ENCODE measurements at places on chromosomes 16 and 17.

GRCh38 chr17:75065562-75066151 lies 18.6 kb downstream of the KCTD2 start:
- DNase-seq, result no peak

DNA sequence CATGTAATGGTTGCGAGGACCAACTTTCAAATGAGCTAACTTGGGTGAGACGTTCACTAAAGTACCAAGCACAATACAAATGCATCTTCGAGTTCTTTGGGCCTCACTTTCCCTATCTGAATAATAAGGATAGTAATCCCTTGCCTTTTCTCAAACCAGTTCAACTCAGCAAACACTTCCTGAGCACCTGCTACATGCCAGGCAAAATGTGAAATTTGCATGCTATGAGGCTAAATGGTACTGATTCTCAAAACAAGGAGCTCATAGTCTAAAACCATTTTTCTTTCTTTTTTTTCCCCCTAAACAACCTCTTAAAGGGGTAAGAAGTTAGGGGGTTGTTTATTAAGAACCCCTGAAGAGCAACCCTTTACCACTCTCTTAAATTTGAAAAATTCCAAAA lies 101.4 kb upstream of the HLF start:
- no peak for DNase-seq

GRCh38 chr16:73051226-73051625 lies 3.3 kb upstream of the ZFHX3 start:
- no peak for DNase-seq

- DNase-seq, result no peak
These were observed 139.6 kb downstream of the HS3ST3A1 start for GRCh38 chr17:13462146-13462545.

DNA sequence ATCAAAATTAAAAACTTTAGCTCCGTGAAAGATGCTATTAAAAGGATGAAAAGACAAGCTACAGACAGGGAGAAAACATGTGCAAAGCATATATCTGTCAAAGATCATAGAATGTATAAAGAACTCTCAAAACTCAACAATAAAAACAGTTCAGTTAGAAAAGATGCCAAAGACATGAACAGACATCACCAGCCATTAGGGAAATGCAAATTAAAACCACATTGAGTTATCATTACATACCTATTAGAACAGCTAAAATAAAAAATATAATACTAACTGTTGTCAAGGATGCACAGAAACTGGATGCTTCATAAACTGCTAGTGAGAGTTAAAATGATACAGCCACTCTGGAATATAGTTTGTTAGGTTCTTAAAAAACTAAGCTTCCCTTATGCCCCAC lies 58.8 kb downstream of the NFATC3 start:
- no peak for DNase-seq

All from activated T-cell treated with anti-CD3 and anti-CD28 coated beads, Interleukin-2, amount 50 U/mL, for 4 hours (primary cell).